ENCODE measurements at places on chromosomes 1 and 21.
A peak's percentile ranks its signal among the peaks of the same experiment; 100 is the strongest.

- no peak for DNase-seq
Observed at GRCh38 chr1:204025917-204026707, 46.8 kb upstream of the SOX13 start.

- DNase-seq = no peak
Observed at GRCh38 chr1:14015917-14016316, 315.9 kb downstream of the PRDM2 start.

- no peak for DNase-seq
Observed at GRCh38 chr1:212242985-212243308, 42.3 kb upstream of the PPP2R5A start.

GRCh38 chr1:86169625-86170024, 13.1 kb upstream of the COL24A1 start:
- peak; percentile 33 for DNase-seq

Data from fibroblast of skin of scalp (primary cell).